ENCODE measurements at places on chromosomes 16 and 17.

- no peak for DNase-seq
Measured at GRCh38 chr16:89805136-89805905, 11.1 kb downstream of the FANCA start.

DNA sequence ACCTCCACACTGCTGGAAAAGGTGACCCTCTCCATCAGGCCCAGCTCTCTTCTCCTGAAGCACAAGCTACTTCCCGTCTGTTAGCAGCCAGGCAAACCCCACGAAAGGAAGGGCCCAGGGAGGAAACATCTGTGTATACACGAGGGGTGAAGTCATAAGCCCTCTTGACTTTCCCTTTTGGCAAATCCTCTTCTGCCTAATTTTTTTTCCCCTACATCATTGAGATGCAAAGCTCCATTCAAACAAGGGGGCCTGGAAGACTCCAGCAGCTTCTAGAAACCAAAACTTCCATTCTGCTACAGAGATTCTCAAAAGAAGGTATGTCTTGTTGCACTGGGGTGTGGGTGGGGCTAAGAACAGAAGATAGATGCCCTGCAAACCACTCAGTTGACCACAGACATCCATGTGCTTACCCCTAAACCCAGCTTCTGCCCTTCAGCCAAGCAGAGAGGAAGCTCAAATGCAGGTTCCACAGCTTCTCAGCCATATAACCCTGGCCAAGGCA lies 145.6 kb upstream of the RCVRN start:
- DNase-seq, result no peak

DNA sequence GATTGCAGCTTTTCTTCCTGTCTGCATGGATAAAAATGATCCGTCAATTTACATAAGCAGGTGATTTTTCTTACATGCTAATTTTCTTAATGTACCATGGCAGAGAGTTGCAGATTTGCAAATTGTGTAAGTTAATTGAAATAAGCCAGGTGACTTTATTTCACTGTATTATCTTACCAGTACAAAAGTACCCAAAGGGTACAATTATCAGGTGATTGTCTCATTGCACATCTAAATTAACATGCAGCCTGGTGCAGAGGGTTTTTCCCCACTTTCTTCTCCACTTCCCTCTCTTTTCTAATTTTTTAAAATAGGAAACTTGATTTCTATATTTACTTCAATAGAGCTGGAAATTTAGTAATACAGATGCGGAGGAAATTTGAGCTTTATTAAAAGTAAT lies 11.2 kb downstream of the NLK start:
- no peak for DNase-seq

DNA sequence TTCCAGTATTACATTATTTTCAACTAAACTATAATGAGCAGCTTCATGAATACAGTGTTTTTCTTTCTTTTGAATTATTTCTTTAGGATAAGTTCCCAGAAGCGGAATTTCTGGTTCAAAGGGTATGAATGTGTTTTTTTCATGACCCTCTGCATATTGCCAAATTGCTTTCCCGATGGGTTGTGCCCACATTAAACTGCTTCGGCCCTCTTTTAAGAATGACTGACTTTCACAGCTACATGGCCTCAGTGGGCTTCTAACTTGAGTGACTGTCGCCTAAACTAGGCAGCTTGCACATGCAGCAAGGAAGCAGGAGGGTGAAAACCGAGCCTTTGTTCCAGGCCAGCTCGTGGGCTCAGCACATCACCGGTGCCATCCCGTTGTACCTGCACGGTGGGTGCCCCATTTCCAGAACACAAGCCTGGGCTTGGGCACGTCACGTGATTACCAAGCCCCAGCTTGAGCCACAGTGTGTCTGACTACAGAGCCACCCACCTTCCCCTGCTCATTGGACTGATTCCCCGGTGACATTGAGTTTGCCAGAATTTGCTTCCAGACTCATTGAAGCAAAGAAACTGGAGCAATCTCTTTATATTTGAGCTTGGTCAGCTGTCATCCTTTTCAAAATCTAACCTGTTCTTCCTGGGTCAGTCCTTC lies 112.8 kb downstream of the CLEC16A start:
- no peak for DNase-seq

DNA sequence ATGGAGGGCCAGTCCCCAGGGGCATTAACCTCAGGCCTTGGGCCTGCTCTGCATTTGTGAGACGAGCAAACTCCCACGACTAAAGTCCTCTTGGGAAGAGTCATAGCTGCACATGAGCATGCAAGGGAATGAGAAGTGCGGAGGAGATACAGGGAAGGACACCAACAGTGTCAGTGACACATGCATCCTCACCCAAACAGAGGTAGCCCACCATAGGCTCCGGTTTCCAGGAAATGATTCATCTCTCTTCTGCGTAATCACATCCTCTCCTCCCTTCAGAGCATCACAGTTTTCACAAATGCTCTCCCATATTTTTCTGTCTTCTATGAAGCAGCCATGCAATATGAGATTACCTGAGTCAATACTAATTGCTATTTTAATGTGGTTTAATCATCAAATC lies 725.7 kb upstream of the GOT2 start:
- no peak for DNase-seq

DNA sequence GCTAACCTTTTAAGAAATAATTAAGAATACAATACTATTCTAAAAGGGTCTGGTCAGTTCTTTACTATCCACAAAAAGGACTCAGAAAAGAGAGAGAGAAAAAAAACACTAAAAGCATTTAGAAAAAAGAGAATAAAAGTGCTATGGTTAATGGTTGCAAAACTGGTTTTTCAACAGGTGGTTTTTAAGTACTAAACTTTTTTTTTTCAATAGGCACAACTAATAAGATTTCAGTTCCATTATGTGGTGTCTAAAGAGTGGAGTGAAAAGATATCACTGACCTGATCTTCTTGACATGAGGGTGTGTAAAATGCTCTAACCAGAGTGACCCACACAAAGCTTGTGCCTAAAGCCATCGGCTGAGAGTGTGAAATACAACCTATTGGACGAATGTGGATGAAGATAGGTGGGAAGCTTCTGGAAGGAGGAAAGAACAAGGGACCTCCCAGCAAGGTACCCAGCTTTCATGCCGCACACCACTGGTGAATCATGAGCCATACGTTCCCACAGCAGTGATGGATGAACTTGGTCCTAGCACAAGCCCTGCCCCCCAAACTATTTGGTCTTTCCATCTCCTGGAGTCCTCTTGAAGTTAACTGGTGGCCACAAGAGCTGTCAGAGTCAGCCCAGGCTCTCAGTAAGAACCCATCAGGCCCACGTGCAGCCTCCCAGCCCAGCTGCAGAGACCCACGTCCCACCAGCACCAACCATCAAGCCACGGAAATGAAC lies 103.0 kb downstream of the ZFHX3 start:
- DNase-seq, result no peak

DNA sequence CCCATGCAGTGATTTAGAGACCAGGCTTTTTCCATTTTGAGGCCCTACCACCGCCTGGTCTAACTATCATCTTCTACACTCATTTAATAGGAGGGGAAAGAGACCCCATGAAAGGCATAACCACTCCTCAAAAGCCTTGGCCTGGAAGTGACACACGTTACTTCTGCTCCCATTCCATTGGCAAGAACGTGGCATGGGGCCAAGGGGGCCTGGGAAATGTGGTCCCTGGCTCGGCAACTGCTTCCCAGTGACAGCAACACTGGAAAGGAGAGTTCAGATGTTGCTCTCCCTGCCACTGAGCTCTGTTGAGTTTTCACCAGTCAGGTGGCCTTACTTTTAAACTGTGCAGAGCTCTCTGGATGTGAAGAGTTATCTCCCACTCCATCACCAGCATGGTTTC lies 45.2 kb upstream of the MAP3K14 start:
- no peak for DNase-seq

DNA sequence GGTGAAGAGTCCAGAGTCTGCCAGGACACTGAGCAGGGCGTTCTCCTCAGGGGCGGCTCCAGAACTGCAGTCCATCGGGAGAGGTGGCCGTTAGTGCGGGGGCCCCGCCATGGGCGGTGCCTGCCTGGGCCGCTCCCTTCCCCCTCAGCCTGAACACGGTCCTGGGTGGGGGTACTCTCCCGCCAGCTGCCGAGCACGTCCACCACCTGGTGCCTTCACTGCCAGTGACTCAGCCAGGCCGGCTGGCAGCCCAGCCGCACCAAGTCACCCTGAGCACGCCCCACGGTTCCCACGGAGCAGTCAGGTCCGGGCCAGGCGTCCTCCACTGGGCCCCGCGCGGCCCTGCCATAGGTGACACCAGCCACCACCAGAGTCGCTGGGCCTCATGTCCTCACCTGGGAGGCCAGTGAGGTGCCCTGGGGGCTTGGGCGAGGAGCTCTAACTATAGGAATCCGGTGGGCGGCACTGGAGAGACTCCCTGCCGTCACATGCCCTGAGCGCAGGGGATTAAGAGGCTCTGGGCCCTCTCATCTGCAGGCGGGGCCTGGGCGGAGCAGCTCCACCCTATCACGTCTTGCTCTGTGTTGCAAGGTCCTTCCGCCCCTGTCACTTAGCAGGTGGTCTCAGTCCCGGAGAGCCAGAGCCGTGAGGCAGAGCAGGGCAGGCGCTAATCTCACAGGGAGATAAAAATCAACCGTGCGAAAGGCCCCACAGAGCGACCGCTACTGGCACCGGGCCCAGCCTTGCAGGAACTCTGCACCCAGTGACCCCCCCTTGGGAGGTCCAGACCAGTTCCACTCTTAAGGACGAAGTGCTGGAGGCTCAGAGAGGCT lies 14.3 kb downstream of the PIEZO1 start:
- DNase-seq, result peak; percentile 61

- no peak for DNase-seq
Measured at GRCh38 chr17:33046361-33047255, 55.0 kb downstream of the SPACA3 start.

- peak; percentile 54 for DNase-seq
Measured at GRCh38 chr16:31354394-31355291, at the start of gene ITGAX. ITGAX (plus strand) TSS chr16:31355176; CDS start chr16:31355255, 79 bp downstream.

GRCh38 chr16:88662222-88662842 lies 559 bp downstream of the MVD start:
- no peak for DNase-seq

GRCh38 chr17:34653511-34653910 lies 74.1 kb downstream of the TMEM132E start:
- DNase-seq, result no peak

- no peak for DNase-seq
Measured at GRCh38 chr17:63531022-63531965, 8.1 kb downstream of the KCNH6 start.

DNA sequence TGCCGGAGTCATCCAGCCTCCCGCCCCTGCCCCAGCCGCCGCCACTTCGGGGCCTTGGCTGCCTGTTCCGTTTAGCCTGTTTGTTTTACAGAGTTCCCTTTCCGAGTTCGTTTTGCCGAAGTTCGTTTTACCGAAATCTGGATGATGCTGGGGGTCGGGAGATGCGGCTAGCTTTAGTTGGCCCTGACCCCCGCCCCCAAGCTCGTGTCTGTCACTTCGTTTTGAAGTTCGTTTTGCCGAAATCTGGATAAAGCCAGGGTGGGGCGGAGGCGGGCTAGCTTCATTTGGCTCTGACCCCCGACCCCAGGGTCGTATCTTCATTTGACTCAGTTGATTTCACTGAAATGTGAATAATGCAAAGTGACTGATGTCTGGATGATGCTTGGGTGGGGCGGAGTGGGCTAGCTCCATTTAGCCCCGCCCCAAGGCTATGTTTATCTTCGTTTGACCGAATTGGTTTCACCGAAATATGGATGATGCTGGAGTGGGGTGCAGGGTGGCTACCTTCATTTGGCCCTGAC lies 591 bp downstream of the PSMD7 start:
- DNase-seq, result no peak

DNA sequence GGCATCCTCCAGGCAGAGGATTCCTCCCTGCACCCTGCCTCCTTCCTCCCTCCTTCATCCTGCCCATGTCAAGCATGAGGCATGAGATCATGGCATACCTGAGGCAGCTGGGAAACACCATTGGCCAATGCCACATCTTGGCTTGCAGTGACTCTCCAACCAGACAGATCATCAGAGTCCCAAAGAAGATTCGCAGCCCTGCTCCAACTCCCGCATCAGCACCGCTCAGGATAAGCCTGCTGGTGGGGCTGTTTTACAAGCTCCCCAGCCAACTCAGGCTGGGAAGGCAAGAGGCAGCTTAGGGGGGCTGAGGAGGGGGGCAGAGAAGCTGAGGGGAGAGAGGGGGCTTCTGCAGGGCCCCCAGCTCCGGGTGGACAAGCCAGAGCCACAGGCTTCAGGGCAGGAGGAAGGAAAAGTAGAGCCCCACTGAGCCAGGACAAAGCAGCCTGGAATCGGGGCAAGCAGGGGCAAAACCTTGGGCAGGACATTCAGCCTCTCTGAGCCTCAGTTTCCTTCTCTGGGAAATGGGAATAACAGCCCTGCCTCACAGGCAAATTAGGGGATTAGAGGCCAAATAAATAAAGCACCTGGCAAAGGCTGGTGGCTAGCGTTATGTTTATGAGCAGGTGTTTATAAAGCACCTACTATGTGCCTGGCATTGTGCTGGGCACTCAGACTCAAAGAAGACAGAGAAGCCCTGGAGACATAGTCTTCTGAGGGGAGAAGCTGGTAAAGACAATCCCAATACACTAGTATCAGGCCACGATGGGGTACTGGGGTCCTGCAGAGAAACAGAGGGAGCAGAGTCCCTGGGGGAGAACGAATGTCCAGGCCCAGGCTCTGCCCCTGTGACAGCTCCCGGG lies 88.1 kb downstream of the GOSR1 start:
- DNase-seq, result no peak

GRCh38 chr16:4293822-4294457 lies 21.1 kb upstream of the TFAP4 start:
- DNase-seq, result peak; percentile 46

DNA sequence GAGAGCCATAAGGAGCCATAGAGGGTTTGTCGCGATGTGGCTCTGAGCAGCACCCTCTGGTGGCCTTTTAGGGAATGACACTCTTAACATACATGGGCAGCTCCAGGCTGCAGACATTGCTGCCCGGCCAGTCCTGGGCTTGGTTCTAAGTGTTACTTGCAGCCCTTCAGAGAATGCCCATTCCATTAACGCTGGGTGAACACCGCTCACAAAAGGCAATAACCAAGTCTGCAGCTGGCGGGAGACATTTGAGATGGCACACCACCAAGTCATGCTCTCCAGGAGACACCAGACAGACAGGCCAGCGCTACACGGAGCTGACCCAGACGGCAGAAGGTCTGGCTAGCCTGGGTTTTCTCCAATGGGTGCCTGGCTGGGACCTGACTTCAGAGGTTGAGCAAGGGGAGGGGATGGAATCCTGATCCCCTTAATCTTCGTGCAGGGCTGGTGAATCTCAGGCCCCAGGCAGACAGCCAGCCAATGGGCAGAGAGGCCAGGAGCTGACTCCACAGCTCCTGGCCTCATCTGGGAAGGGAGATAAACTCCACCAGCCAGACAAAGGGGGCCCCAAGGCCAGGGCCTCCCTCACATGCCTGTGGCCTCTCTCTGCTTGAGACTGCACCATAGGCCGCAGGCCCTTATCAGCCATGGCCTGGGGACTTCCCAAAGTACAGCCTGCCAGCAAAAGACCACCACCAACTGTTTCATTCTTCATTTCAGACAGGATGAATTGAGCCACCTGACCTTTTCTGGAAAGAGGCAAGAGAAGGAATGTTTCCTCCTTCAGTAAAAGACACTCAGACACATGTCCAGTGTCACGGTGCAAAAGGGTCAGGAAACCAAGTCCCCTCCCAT lies 58.8 kb downstream of the ZDHHC7 start:
- peak; percentile 64 for DNase-seq

- DNase-seq, result no peak
Measured at GRCh38 chr17:55625521-55625920, 97.1 kb downstream of the TMEM100 start.

Measured in left ventricle myocardium inferior (tissue), 1 donor.